ENCODE measurements at places on chromosomes 4 and X. TPM values are rescaled to one million over a fixed set of nuclear protein-coding genes. Genes with fewer than 3 reads are reported as not detected.

MAGEA12 gene
- not detected for total RNA-seq

VGLL1 gene
- not detected for total RNA-seq

RTL9 gene
- 0.27 TPM for total RNA-seq

DDX3X gene
- total RNA-seq, result 320 TPM

TMPRSS11D gene
- total RNA-seq, result not detected

SPP1 gene
- total RNA-seq, result 22.1 TPM

PHOX2B gene
- not detected for total RNA-seq

TEX13D gene
- total RNA-seq, result not detected

IL3RA gene
- total RNA-seq, result 13.5 TPM

OTUD6A gene
- total RNA-seq, result not detected
